ENCODE measurements at places on chromosomes 12 and 14.

GRCh38 chr12:103928682-103929045 lies 1.5 kb upstream of the HSP90B1 start:
- DNase-seq = no peak

DNA sequence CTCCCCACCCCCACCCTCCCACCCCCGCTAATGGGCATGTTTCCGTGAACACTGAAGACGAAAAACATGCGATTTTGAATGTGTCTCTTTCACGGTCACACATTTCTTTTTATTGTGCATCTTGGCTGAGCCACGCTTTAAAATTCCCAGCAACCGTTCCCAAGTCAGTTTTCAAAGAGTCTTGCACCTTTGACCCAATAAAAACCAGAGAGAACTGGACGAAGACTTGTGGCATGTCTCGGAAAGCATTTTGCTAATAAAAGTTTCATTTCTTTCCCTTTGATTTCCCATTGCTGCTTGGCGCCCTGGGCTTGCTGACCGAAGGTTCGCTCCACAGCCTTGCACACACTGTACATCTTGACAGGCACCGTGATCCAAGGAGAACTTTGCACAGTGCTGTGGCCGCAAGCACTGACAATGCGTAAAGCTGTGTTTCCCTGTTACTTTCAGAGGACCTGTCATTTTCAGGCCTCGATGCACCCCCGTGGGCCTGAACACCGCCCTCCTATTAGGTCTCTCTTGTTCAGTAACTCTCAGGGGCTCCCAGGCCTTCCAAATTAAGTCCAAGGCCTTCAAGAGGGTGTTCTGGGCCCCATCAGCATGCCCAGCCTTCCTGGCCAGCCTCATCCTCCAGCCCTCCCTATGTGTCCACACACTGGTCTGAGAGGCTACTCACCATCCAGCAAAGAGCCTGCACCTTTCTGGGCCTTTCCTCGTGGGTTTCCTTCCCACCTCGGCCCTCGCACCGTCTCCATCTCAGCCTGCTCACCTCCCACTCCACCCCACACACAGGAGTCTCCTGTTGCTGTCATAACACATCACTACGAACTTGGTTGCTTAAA lies 63.4 kb upstream of the DIO3 start:
- no peak for DNase-seq

GRCh38 chr14:103748534-103748857 lies 32.9 kb downstream of the ZFYVE21 start:
- no peak for DNase-seq

DNA sequence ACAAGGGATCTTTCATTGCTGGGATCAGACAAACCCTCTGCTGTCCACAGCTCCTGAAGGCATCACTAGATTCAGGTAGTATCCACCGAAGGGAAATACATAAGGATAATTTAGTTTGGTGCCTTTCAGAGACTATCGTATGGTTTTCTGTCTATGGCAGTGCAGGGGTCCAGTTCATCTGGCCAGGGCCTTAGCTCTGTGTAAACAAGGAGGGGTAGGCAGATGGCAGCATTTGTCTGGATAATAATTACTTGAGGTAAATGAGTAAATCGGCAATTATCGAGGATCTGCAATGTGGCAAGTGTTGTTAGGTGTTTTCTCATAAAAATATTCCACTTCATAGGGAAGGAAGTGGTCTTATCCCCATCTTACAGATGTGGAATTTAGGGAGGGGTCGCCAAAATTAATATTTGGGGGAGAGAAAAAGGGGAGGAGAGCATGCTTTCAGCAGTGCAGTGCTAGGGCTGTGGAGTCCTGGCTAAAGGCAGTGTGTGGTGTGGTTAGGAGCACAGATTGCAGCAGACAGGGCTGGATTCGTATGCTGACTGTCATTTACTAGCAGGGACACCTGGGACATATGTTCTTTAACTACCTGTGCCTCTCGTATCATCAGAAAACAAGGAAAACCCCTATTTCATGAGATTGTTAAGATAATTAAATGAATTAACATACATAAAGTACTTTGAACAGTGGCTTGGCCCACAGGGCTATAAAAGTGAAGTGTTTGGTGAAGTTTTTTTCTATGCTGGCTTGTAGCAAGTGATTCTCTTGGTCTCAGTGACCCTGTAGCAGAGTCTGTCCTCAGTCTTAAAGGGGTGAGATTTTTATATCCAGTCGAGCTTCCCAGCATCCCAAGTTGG lies 27.1 kb downstream of the RASSF8 start:
- no peak for DNase-seq

GRCh38 chr14:69685218-69685616 lies 73.8 kb downstream of the SUSD6 start:
- peak; percentile 71 for DNase-seq

GRCh38 chr12:22256605-22257004 lies 77.9 kb downstream of the ST8SIA1 start:
- no peak for DNase-seq

- DNase-seq = no peak
Measured at GRCh38 chr12:127912035-127912665, 354.8 kb upstream of the TMEM132C start.

DNA sequence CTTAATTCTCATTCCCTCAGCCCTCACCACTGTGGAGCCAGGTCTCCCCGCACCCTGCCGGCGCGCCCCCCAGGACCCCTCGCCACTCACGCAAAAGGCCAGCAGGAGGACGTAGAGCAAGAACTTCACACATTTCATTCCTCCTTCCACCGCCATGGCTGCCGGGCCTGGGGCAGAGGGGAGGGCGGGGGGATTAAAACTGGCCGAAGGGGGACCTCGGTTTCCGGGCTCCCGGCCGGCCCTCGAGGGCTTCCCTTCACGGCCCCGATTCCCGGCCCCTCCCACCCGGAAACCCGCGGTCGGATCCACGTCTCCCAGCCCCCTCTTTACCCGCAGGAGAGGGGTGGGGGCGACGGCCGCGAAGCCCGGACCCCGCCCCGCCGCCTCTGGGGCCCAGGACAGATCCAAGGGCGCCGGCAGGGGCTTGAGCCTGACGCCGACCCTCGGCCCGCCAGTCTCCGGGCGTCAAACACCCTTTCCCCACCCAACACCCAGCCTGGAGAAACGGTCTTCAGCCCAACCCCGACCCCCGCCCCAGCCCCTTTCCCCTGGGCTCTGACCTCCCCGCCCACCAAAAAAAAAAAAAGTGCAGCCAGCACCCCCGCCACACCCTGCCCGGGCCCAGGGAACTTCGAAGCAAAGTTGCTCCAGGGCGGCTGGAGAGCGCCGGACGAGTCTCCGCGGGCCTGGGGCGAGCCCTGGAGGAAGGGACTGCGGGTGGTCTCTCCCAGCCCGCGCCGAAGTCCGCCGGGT lies 447 bp downstream of the CD63 start:
- DNase-seq = peak; percentile 68

GRCh38 chr14:34223373-34224148 lies 238.5 kb downstream of the SPTSSA start:
- peak; percentile 40 for DNase-seq

DNA sequence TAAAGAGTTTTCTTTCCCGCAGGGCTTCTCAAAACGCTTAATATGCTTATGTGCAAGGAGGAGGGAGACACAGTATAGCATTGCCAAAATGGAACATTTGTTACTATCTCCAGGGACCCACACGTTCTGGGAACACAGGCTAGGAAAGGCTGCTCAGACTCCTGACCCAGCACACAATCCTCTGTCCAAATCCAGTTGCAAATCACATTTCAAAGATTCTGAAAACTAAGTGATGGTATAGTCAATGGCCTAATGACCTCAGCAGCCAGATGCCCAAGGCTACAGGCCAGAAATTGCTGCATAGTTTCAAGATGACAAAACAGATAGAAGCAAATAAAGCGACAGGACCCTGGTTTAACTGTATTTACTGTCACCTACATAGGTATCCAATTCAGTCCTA lies 97.0 kb upstream of the GRIP1 start:
- peak; percentile 6 for DNase-seq

GRCh38 chr12:106089935-106090334 lies 48.8 kb downstream of the NUAK1 start:
- no peak for DNase-seq

GRCh38 chr12:93705237-93705636 lies 28.1 kb downstream of the CRADD start:
- DNase-seq = no peak

DNA sequence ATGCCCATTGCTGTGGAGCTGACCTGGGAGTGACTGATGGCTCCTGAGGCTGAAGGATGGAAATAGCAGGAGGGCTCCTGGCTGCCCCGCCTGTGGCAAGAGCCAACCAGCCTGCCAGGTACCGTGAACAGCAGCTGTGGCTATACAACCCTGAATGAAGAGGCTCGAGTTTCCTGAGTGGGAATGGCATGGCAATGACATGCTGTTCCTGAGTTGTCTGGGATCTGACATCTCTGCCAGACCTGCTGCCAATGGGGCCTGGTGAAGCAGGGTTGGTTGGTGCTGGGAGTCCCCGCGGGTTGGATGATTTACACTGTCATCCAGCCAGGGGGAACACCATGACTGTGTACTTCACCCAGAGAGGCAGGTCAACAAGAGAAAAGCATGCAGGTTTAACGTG lies 31.8 kb upstream of the LRRC10 start:
- no peak for DNase-seq

DNA sequence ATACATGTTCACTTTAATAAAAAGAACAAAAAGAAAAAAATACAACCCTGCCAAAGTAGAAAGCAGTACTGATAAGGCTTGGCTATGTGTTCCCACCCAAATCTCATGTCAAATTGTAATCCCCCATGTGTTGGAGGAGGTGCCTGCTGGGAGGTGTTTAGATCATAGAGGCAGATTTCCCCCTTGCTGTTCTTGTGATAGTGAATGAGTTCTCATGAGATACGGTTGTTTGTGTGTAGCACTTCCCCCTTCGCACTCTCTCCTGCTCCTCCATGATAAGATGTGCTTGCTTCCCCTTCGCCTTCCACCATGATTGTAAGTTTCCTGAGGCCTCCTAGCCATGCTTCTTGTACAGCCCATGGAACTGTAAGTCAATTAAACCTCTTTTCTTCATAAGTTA lies 59.9 kb downstream of the USP15 start:
- no peak for DNase-seq

GRCh38 chr12:6959805-6960592 lies 8.8 kb downstream of the PTPN6 start:
- no peak for DNase-seq

GRCh38 chr14:61335671-61336275 lies 14.4 kb downstream of the PRKCH start:
- DNase-seq = no peak

GRCh38 chr12:66032739-66033138 lies 97.8 kb downstream of the LLPH start:
- no peak for DNase-seq

GRCh38 chr14:94342334-94342934 lies 19.3 kb upstream of the SERPINA6 start:
- DNase-seq = peak; percentile 94

- peak; percentile 69 for DNase-seq
Measured at GRCh38 chr14:73728717-73729330, 14.6 kb upstream of the PNMA1 start.

- no peak for DNase-seq
Measured at GRCh38 chr14:105888151-105888550, 361.8 kb downstream of the TMEM121 start.

DNA sequence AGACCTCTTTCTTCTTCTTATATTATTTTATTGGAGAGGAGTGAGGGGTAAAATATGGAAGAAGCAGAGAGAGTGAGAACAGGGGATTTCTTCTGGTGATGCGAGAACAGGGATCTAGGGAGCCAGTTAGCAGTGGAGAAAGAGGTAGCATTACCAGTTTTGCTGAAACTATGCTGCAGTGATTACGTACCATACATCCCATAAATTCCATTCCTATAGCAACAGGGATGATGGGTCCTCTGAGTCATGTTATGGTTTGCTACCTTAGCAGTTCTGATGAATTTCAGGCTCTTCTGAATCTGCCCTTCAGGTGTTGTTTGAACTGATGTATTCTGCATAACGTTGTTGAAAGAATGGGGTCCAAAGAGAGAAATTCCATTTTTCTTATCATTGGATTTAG lies 625.4 kb upstream of the LRFN5 start:
- DNase-seq = no peak

- peak; percentile 42 for DNase-seq
Measured at GRCh38 chr12:52082988-52083637, 3.6 kb downstream of the SMIM41 start.

- DNase-seq = no peak
Measured at GRCh38 chr14:20982646-20983369, 7.0 kb upstream of the METTL17 start.

GRCh38 chr12:22740656-22741355 lies 115.8 kb downstream of the ETNK1 start:
- peak; percentile 15 for DNase-seq

DNA sequence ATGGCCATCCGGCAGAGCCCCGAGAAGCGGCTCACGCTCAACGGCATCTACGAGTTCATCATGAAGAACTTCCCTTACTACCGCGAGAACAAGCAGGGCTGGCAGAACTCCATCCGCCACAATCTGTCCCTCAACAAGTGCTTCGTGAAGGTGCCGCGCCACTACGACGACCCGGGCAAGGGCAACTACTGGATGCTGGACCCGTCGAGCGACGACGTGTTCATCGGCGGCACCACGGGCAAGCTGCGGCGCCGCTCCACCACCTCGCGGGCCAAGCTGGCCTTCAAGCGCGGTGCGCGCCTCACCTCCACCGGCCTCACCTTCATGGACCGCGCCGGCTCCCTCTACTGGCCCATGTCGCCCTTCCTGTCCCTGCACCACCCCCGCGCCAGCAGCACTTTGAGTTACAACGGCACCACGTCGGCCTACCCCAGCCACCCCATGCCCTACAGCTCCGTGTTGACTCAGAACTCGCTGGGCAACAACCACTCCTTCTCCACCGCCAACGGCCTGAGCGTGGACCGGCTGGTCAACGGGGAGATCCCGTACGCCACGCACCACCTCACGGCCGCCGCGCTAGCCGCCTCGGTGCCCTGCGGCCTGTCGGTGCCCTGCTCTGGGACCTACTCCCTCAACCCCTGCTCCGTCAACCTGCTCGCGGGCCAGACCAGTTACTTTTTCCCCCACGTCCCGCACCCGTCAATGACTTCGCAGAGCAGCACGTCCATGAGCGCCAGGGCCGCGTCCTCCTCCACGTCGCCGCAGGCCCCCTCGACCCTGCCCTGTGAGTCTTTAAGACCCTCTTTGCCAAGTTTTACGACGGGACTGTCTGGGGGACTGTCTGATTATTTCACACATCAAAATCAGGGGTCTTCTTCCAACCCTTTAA lies 1.5 kb downstream of the FOXG1 start:
- DNase-seq = peak; percentile 73

DNA sequence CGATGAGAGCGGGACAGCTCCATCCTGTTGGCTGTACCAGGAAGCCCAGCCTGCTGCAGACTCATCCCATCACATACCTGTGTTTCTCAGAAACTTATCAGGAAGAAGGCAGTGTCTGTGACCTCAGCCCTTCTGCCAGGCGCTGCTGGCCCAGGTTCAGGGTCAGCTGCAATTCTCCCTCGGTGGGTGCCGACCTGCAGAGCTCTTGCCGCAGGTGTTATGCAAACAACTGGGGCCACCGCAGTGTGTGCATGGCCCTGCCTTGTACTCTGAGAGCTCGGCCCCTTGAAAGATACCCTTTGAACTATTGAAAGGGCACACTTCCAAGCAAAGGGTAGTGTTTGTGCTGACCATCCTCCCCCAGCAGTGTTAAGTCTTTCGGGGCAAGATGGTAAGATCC lies 322.2 kb upstream of the DIO3 start:
- DNase-seq = no peak

Measured in M059J (cell line).